ENCODE measurements at places on chromosomes 6 and 20. TPM values are rescaled to one million over a fixed set of nuclear protein-coding genes. Genes with fewer than 3 reads are reported as not detected.
A peak's percentile ranks its signal among the peaks of the same experiment; 100 is the strongest.

GRCh38 chr6:131791476-131791875, 16.3 kb upstream of the ENPP1 start:
- H3K27ac ChIP-seq, result no peak overlapping the region
- H3K4me3 ChIP-seq, result no peak overlapping the region
- H3K27me3 ChIP-seq, result no peaks in the 10 kb centered on the region
- DNase-seq, result no peak

GRCh38 chr6:70841112-70841511, 115.7 kb downstream of the B3GAT2 start:
- no peak overlapping the region for H3K27ac ChIP-seq
- DNase-seq, result no peak
- H3K27me3 ChIP-seq, result no peaks in the 10 kb centered on the region
- H3K4me1 ChIP-seq, result peaks cover 20% of the 10 kb centered on the region
- H3K36me3 ChIP-seq, result peaks cover 6% of the 10 kb centered on the region

DNA sequence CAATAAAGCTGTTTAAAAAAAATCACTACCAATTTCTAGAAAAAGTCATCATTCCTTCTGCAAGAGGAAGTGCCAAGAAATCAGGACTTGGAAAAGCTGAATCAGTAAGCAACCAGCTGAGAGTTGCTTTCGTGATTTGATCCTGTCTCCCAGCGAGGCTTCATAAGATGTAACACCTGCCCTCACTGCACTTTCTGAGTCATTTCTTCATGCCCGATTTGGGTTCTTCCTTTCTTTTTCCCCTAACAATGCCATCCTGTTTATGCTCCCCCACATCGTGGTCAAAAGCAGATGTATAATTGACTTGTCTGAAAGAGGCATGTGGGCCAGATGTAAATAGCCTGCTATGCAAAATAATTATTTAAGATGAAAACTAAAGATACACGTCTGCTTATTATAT, 52.1 kb downstream of the RIPOR2 start:
- H3K4me3 ChIP-seq, result peak overlapping the region; percentile 35
- peaks cover 81% of the 10 kb centered on the region for H3K4me1 ChIP-seq
- H3K27ac ChIP-seq, result peak overlapping the region; percentile 61
- peaks cover 40% of the 10 kb centered on the region for H3K36me3 ChIP-seq
- DNase-seq, result no peak
- H3K27me3 ChIP-seq, result no peaks in the 10 kb centered on the region

- H3K27ac ChIP-seq, result no peak overlapping the region
- H3K27me3 ChIP-seq, result peaks cover 57% of the 10 kb centered on the region
Measured at GRCh38 chr20:2253256-2253655, 42.5 kb upstream of the TGM3 start.

DNA sequence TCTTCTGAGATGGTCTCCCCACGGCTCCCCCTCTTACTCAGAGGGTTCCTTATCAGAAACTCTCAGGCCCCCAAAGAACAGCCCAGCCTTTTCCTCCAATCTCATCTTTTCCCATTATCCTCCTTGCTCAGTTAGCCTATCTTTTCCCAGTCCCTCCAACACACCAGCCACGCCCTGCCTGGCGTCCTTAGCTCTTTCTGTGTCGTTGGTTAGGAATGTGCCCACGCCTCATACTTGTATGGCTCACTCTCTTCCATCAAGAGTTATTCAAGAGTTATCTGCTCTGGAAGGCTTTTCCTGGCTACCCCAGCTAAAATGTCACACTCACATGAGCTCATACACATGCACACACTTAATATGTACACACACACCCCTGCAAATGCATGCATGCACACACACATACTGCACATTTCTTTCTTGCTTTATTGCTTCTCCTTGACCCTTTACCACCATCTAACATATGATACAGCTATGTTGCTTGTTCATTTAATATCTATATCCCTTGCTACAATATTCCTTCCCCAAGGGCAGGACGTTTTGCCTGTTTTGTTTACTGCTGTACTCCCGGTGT, 37.6 kb downstream of the SLC2A10 start:
- no peaks in the 10 kb centered on the region for H3K4me1 ChIP-seq
- H3K27me3 ChIP-seq, result peaks cover 64% of the 10 kb centered on the region
- H3K4me3 ChIP-seq, result no peak overlapping the region
- no peak overlapping the region for H3K27ac ChIP-seq
- DNase-seq, result no peak
- no peaks in the 10 kb centered on the region for H3K36me3 ChIP-seq

- H3K27me3 ChIP-seq, result no peaks in the 10 kb centered on the region
- H3K27ac ChIP-seq, result no peak overlapping the region
- H3K4me3 ChIP-seq, result no peak overlapping the region
- H3K4me1 ChIP-seq, result peaks cover 6% of the 10 kb centered on the region
- no peak for DNase-seq
- H3K36me3 ChIP-seq, result no peaks in the 10 kb centered on the region
Measured at GRCh38 chr6:45184937-45185336, 143.2 kb upstream of the RUNX2 start.

GRCh38 chr20:39124064-39124463, 161.9 kb downstream of the DHX35 start:
- no peaks in the 10 kb centered on the region for H3K36me3 ChIP-seq
- no peak overlapping the region for H3K4me3 ChIP-seq
- no peak for DNase-seq

CASS4 gene
- not detected for polyA plus RNA-seq

GTF3C6 gene
- polyA plus RNA-seq, result 101 TPM

SLC35F1 gene
- not detected for polyA plus RNA-seq
